ENCODE measurements at places on chromosomes 12 and 14. TPM values are rescaled to one million over a fixed set of nuclear protein-coding genes. Genes with fewer than 3 reads are reported as not detected.

The WDHD1 gene
- 8.7 TPM for total RNA-seq

The MYO1H gene
- total RNA-seq, result 1.0 TPM

The PDZRN4 gene
- total RNA-seq, result 0.24 TPM

The PRPH gene
- total RNA-seq, result 0.64 TPM

Measured in esophagus mucosa (tissue), 1 donor.